Stimulated activated CD8-positive, alpha-beta memory T cell treated with anti-CD3 and anti-CD28 coated beads, Interleukin-7, amount 100 ng/mL, for 1 hour (primary cell): ENCODE measurements at places on chromosomes 2 and 18.

- no peak for DNase-seq
These were observed 153.6 kb downstream of the MTCL1 start for GRCh38 chr18:8858888-8859511.

GRCh38 chr2:98614024-98614739, 5.8 kb downstream of the UNC50 start:
- no peak for DNase-seq

GRCh38 chr2:207330912-207331311, 165.2 kb upstream of the KLF7 start:
- no peak for DNase-seq

- no peak for DNase-seq
These were observed 99.8 kb upstream of the FZD7 start for GRCh38 chr2:201933792-201934237.
